ENCODE measurements at places on chromosomes 2 and 18. TPM values are rescaled to one million over a fixed set of nuclear protein-coding genes. Genes with fewer than 3 reads are reported as not detected.

E2F6 gene
- total RNA-seq = 12.2 TPM

TP53I3 gene
- 15.4 TPM for total RNA-seq

DNA sequence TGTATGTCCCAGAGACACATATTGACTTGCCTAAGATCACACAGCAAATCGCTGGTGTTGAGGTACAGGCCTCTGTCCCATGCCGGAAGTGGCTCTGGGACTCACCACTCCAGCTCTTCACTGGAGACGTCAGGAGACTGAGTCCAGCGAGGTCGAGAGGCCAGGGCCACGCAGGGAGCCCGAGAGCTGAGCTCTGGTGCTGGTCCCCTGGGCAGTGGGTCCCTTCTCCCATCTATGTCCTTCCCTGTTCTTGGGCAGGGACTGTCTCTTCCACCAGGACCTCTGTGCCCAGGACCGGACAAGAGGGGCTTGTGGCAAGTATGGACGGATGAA lies 62.4 kb upstream of the TWIST2 start:
- DNase-seq = no peak

CDH19 gene
- 18.4 TPM for total RNA-seq

RETSAT gene
- total RNA-seq = 39.8 TPM
